ENCODE measurements at places on chromosomes 7 and 10. TPM values are rescaled to one million over a fixed set of nuclear protein-coding genes. Genes with fewer than 3 reads are reported as not detected.

GRCh38 chr10:10233229-10233628 is 784.4 kb upstream of the CELF2 start:
- DNase-seq, result no peak

The GDI2 gene
- polyA plus RNA-seq, result 348 TPM

The EMX2 gene
- 154 TPM for polyA plus RNA-seq

The COL13A1 gene
- 23.1 TPM for polyA plus RNA-seq

- DNase-seq, result no peak
Observed at GRCh38 chr10:21488957-21489446, 36.5 kb downstream of the SKIDA1 start.

The AASS gene
- polyA plus RNA-seq, result 41.8 TPM

DNA sequence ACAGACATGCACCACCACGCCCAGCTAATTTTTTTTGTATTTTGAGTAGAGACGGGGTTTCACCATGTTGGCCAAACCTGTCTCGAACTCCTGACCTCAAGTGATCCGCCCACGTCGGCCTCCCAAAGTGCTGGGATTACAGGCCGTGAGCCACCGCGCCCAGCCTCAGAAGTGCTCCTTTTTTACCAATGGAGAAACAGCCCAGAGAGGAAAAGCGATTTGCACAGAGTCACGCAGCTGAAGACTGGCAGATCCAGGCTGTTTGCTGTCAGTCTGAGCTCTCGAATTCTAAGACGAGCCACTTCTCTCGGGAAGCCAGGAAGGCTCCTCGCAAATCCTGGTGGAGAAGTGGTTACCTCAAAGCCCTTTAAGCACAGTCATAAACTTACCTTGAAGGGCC is 57.4 kb upstream of the SDK1 start:
- DNase-seq, result no peak

The NOD1 gene
- polyA plus RNA-seq, result 11.0 TPM

GRCh38 chr10:94583124-94583523 is 37.5 kb downstream of the HELLS start:
- no peak for DNase-seq

The PRSS37 gene
- polyA plus RNA-seq, result 0.68 TPM
